ENCODE measurements at places on chromosomes 13 and 19. TPM values are rescaled to one million over a fixed set of nuclear protein-coding genes. Genes with fewer than 3 reads are reported as not detected.
A peak's percentile ranks its signal among the peaks of the same experiment; 100 is the strongest.

DNA sequence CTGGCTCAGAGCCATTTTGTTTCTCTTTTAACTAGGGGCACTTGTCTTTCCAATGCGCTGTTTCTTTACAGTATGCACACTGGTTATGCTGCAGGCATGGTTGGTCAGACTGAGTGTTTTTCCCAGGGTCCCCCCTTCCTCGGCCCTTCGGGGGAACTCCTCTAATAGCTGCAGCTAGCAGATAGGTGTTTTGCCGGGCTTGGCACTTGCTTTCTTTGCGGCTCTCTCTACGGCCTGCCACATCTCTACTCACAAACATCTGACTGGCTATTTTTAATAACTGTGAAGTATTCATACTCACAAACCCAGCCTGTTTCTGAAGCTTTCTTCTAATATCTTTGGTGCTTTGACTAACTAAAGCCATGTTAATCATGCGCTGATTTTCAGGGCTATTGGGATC, 89.4 kb downstream of the SLC25A15 start:
- no peak for DNase-seq

PLK5 gene
- not detected for total RNA-seq

DNA sequence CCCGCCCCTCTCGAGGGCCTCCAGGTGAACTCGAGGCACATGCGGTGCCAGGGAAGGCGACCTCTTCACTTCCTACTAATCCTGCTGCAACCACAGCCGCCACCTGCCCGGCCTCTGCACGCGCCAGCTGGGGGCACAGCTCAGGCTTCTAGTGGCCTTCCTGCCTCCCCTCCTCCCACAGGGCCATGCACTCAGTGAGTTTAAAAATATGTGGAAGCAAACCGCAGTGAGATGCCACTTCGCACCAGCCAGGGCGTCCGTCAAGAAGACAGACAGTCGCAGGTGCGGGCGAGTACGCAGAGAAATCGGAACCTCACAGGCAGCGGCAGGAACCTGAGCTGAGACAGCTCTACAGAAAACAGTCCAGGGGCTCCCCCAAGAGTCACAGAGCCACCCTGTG, 10.4 kb downstream of the LMNB2 start:
- DNase-seq, result no peak

GRCh38 chr13:23411220-23411619, 22.3 kb downstream of the SACS start:
- DNase-seq, result no peak

ZNF534 gene
- total RNA-seq, result not detected

DNA sequence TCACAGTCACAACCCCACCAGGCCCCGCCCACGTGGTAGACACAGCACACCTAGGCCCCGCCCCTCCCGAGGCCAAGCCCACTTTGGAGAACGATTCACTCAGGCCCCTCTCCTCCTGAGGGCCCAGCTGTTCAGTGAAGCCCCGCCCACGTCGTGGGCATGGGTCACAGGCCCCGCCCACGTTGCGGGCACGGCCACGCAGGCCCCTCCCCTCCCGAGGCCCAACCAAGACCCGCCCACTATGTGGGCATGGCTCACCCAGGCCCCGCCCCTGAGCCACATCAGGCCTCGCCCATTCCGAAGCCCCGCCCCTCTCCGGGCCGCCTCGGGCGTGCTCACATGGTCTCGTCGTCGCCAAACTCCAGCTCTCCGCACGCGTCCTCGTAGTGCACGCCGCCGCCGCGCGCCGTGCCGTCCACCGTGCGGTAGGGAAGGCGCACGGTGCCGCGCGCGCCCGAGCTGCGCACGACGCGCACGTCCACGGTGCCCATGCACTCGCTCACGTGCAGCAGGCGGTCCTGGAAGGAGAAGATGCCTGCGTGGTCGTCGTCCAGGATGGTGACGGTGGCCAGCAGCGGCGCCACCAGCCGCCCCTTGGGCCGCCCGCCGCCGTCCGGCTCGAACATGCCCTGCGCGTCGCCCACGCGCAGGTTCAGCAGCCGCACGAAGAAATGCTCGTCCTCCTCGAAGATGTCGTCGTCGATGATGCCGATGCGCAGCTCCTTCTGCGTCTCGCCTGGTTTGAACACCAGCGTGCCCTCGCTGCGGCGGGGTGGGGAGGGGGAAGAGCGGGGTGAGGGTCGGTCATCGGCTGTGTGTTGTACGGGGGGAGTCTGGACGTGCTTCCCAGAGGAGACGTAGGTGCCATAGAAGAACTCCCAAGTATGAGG, 24.0 kb downstream of the SLC8A2 start:
- peak; percentile 85 for DNase-seq

MTUS2 gene
- total RNA-seq, result not detected

- DNase-seq, result no peak
These were observed 460.0 kb downstream of the RFC3 start for GRCh38 chr13:34277936-34278335.
